ENCODE measurements at places on chromosomes 16 and 17.

DNA sequence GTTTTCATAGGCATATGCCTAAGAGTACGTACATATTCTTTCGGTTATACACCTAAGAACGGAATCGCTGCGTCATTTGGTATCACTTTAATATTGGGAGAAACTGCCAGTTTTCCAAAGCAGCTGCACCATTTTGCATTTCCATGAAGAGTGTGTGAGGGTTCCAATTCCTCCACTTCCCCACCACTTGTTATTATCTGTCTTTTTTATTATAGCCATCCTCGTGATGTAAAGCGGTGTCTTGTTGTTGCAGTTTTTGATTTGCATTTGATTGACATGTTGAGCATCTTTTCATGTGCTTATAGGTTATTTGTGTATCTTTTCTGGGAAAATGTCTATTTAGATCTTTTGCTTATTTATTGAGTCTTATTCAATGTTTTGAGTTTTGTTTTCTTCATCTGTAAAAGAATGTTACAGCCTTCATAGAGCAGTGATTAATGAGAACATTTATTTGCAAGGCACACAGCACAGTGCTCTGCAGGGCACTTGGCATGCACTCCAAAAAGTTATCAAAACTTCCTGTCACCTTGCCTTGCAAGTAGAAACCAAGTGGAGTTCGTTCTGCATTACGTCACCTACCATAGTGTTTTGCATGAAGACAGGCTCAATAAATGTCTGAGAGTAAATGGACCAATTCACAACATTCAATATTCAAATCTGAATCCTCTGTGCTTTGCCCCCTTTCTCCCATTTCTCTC lies 26.6 kb upstream of the ST6GALNAC1 start:
- DNase-seq, result no peak

DNA sequence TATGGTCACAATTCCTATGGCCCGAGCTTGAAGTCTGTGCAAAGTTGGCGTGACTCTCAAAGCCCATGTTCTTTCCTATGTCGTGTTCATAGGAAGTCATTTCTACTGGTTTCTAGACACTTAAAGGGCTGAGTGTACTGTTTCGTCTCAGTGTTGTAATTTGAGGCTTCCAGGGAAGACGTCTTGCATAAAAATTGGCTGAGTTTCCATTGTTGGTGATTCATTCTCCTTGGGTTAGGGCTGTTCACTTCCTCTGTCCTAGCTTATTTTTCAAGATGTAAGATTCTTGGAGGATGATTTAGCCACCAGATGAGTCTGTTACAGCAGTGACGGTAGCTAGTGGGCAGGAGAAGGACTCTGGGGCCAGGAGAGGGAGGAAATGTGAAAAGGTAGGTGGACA lies 43.1 kb downstream of the PIK3R5 start:
- no peak for DNase-seq

GRCh38 chr16:29891525-29892457 lies 7.6 kb downstream of the SEZ6L2 start:
- no peak for DNase-seq

GRCh38 chr16:85168732-85169256 lies 56.5 kb upstream of the CIBAR2 start:
- no peak for DNase-seq

GRCh38 chr17:61490540-61490975 lies 38.3 kb downstream of the TBX4 start:
- no peak for DNase-seq

DNA sequence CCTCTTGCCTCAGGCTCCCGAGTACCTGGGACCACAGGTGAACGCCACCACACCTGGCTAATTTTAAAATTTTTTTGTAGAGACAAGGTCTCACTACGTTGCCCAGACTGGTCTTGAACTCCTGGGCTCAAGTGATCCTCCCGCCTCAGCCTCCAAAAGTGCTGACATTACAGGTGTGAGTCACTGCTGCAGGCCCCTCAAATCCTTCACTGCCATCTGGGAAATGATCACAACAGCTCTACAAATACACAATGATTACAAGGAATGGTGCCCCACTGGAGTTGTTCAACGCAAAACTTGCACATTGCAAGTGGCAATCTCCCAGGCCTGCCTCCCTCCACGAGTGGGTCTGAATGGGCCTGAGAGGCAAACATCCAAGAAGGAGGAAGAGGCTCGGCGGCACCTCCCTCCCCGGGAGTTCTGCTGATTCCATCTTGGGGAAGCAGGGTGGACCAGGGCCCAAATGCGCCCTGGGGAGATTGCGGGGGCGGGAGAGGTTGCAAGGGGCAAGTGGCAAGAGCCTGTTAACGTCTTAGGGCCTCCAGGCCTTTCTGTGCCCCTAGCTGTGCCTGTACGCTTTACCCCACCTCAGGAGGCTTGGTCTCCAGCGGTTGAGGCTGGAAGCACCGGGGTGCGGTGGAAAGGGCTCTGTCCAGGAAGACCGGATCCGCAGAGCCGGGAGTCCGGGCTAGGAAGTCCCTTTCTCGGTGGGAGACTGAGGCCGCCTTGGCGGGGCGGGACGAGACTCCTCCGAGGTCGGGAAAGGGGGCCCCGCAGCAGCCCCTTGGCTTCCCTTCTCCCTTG lies 656 bp upstream of the IGFBP4 start:
- DNase-seq, result no peak

- peak; percentile 73 for DNase-seq
Measured at GRCh38 chr16:20763461-20764232, at the start of gene ACSM3. TSS of gene ACSM3 (plus strand) at chr16:20764014. CDS start at chr16:20770035, 6,021 bp downstream.

DNA sequence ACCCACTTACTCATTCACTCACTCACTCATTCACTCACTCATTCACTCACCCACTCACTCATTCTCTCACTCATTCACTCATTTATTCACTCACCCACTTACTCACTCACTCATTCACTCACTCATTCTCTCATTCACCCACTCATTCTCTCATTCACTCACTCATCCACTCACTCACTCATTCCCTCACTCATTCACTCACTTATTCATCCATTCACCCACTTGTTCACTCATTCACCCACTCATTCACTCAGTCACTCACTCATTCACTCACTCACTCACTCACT lies 7.6 kb upstream of the CPSF4L start:
- DNase-seq, result no peak

DNA sequence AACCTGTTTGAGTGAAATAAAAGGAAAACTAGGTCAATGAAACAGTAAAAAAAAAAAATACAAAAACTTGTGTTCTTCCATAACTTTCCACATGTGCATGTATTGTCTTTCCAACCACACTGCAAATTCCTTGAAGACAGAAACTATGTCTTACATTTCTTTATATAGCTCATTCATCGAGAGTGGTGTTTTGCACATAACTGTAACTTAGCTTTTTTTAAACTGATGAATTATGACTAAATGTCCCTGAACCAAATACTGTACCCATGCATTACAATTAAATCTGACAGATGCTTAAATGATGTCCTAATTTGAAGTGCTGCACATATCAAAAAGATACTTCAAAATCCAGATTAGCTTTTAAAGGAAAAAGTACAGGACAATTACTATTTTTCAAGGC lies 50.1 kb downstream of the BRIP1 start:
- DNase-seq, result no peak

GRCh38 chr16:88830258-88830657 lies 18.5 kb upstream of the APRT start:
- no peak for DNase-seq

- no peak for DNase-seq
Measured at GRCh38 chr17:55883149-55883548, 132.3 kb downstream of the PCTP start.

DNA sequence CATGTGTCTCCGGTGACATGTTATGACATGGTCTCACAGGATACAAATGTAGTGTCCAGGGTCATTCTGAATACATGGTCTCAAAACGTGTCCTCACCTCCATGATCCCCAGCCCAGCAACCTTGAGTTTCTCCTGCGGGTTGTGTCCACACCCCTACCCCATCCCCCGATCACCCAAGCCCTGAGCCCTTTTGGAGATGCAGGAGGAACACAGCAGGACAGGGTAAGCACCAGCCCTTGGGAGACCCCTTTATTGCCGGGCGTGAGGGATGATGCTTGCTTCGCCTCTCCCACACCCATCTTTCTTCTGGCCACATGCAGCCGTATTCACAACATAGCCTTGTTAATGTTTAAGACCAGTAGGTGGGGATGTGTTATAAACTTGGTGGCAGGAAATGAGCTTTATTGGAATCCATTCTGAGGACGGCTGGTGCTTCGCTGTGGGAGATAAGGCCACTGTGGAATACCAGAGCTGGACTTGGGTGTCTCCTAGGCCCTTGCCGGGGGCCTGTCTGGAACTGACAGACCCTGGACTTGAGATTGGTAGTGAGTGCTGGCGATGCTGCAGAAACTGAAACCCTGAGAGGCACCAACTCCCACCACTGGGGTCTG lies 5.5 kb downstream of the TMEM132E start:
- no peak for DNase-seq

DNA sequence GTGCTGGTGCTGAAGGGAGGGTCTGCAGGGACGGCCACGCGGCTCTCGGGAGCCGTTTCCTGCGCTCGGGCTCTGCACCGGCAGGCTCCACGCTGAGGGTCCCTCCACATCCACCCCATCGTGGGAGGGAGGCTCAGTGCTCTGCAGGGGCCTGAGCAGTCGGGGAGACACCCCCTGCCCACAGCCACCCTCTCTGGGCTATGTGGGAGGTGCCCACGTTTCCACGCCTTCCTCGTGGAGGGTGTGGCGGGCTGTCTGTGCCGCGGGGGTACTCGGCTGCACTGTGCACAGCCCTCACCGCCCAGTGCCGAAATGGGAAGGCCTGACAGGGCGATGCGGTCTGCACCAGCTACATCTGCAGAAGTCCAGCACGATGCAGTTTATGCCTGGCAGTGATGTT lies 25.5 kb upstream of the ZNF750 start:
- no peak for DNase-seq

DNA sequence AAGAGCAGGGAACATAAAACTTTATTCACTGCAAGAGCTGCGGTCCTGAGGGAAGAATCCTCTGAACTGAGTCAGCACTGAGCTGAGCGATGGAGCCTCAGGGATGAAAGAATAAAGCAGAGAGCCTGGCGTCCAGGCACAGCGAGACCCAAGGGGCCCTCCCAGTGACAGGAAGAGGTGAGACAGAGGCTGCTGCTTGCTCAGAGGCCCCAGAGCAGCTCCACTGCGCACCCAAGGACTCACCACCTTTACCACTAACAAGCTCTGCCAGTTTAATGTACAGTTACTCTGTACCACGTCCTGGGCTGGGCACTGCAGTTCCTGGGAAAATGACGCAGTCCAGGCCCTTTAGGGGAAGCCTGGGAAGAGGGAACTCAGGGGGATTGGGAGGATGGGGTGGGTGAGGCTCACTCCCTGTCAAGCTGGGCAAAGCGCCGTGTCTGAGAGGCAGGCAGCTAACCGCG lies 5.6 kb downstream of the GFAP start:
- no peak for DNase-seq

DNA sequence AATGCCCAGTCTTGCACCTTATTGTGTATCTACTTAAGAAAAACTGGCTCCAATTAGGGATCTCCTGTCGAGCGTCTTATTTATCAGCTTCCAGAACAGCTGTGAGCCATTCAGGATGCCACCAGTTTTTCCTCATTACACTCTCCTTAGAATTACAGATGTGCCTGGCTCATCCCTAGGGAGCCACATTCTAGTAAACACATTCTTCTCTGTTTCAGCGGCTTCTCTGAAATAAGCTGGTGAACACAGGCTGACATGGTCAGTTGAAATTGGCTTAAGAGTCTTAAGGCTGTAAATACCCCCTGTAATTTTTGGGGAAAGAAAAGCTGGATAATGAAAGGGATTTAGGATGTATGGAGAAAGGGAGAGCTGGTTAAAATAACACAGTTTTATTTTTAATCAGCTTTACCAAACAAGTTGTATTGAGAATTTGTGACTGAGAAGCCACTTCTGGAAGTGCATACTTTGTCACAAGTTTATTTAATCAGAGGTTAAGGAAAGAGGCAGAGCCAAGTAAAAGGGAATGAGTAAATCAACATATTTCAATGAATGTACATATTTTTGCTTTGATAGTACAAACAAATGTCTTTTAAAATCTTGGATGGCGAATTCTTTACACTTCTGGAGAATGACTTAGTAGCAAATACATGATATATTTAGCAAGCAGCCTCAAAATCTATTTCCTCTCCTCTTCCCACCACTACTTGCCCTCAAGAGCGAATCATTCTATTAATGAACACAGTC lies 562.0 kb upstream of the GOT2 start:
- DNase-seq, result no peak

DNA sequence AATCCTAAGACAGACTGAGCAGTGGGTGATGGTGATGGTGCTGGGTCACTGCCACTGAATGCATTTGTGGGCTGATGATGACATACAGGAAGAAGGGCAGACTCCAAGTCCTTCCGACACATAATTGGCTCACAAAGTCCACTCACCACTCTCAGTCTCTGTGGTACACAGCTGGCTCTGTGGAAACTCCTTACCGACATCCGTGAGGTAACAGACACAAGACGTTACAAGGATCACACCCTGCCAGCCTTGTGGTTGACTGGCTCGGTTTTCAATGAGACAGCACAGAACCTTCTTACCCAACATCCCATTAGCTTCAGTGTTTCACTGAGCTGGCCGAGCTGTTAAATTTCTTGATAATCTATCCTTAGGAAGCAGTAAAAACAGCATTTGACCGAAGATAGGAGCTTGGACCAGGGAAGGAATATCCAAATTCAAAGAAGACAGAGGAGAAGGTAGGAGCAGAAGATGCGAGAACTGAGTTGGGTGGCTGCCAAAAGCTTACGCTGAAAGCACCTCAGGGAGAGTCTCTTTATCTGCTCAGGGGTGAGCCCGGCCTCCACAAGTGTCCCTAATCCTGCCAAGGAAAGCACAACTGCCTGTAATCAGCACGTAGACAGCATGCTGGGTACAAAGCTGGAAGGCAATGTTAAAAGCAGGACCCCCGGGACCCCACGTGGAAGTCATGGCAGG lies 5.5 kb upstream of the MXRA7 start:
- DNase-seq, result peak; percentile 69

GRCh38 chr17:67217446-67217845 lies 27.6 kb downstream of the HELZ start:
- DNase-seq, result no peak

DNA sequence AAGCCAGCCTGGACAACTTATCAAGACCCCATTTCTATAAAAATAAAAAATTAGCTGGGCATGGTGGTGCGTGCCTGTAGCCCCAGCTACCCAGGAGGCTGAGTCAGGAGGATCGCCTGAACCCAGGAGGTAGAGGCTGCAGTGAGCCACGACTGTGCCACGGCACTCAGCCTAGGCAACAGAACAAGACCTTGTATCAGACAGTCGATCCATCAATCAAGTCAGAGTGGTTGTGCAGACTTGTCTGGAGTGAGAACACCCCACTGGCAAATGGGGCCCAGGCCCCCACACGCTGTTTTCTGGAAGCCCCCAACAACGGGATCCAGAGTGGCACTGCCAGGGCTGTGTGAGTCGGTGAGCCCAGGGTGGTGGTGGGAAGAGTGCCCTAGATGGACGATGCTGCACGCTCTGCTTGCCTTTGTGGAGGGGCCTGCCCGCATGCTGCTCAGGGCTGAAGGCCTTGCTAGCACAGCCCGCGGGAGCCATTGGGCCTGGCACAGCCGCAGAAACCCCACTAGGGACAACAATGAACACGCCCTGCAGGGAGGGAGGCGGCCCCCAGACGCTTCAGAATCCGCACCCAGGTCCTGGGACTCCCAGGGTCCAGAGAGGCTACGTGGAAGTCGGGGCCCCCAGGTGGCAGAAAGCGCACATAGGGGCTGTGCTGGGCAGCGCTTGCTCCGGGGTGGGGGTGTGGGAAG lies 80.1 kb upstream of the GNG13 start:
- DNase-seq, result no peak

- no peak for DNase-seq
Measured at GRCh38 chr17:21132428-21132827, 5.7 kb downstream of the DHRS7B start.

Data from activated CD4-positive, alpha-beta memory T cell treated with anti-CD3 and anti-CD28 coated beads, Interleukin-2, amount 10 ng/mL, durations not matched to agents 7 days and 5 days (primary cell).